Fibroblast of skin of abdomen (primary cell): ENCODE measurements at places on chromosomes 3 and 15.

DNA sequence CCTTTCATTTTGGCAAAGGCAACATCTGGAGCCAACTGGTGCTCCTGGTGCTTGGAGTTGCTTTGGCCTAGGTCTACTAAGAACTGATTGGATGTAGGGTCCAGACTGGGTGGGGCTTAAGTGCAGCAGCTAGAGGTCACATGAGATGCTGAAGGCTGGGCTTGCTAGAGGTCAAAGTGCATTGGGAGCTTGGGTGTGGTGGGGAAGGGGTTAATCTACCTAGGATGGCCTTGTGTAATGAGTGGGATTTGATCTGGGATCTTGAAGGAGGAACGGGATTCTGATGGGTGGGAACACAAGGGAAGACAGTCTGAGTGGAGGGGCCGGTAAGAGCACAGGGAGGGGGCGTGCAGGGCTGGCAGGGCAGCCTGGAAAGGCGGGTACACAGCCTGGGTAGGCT lies 125.5 kb downstream of the RAB11A start:
- no peak for DNase-seq

DNA sequence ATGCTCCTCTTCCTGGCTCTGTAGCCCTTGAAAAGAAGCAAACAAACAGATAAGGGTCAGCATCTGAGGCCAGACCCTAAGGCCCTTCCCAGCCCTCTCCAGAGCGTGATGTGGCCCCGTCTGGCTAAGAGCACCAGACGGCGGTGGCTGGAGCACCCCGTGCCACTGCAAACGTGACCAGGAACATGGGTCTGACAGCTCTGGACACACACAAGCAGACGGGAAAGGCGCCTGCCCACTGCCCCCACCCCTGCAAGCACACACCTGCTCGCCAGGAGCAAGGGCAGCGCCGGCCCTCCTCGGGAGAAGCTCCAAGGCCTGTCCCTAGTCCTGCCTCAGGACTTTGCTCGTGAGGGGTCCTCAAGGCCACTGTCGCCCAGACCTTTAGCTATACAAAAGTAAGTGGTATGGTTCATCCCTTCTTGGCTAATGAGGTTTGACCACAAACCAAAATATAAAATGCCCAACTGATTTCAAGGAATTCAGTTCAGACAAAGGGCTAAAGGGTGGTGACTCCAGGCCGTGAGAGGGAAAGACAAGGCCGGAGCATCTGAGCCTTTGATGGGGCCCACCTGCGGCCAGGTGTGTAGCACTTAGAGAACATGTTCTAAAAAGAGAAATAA lies 90.4 kb downstream of the XXYLT1 start:
- no peak for DNase-seq

DNA sequence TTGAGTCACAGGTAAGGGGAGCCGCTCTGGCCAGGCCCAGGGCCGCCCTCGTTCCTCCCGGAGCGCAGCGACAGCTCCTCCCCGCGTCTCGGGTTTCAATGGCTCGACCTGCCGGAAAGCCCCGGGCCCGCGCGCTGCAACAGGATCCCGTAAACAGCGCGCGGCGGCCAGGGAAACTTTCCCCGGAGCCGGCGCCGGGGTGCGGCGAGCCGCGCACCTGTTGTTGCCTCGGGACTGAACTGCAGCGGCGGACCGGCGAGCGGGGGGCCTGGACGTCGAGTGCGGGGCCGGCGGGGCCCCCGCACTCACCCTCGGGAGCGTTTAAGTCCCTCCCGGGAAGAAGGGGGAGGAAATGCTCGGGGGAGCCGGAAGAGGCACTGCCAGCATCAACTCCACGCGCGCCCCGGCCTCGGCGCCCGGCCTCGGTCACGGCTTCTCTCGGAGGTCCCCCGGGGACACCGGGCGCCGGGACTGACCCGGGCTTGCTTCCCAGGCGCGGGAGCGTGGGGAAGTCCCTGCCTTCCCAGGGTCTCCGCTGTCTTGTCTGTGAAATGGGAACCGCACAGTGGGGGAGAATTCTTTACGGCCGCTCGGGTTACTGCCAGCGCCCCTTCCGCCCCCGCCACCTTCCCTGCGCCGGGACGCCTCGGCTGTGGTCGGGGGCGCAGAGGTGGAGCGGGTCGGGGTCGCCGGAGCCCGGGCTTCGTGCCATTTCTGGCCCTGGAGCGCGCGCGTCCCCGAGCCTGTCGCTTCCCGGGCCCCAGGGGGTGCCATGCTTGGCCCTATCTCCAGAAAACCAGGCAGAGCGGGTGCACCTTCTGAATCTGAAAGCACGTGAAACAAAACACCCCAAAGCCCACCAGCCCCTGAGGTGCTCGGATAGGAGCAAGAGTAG lies 7.5 kb upstream of the PGPEP1L start:
- peak; percentile 60 for DNase-seq

DNA sequence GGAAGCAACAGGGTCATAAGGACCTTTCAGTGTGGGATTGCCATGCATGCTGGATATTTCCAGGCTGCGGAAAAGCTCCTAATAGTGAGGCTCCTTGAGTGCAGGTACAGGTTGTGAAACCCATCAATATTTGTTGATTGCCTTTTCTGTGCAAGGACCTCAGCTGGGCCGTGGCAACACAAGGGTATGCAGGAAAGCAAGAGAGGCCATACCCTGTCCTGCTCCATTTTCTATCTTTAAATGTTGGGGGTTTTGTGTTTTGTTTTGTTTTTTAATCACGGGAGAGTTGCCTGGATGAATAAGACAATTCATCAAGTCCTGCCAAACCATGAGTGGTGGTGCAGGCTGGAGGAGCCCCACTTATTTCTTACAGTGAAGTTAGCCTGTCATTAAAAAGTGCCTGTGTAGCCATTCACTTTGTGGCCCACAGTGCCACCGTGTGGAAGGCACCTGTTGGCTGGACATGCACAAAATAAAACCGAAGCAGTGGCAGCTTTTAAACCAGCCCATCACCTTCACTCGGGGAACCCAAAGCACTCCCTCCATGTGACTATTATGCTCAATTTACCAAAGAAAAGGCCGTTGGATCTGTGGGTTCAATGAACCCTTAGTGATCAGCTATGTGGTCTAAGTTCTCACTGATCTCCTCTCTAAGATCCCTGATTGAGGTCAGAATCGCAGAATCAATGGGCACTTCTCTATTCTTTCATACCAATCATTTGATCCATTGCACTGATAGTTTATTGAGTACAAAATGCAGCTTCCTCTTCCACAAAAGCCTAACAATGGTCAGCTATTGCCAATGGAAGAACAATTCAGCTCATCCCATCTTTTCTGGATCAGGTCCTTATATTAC lies 42.2 kb downstream of the CLDN18 start:
- DNase-seq, result peak; percentile 48

DNA sequence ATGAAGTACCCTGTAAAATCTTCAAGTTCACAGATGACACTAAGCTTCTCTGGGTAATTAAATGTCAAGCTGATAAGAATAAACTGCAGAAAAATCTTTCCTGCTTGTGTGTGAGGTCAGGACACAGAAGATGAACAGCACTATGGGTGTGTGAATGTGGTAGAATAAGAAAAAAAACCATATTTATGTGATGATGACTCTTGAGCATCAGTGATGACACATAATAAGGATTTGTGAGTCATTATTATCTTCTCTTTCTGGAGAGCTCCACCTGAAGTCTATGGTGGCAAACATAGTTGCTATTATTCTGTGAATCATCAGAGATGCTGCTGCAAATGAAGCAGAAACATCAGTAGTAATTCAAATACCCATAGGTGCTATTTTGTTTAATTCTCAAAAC lies 422.4 kb downstream of the DIPK2A start:
- DNase-seq, result peak; percentile 38

DNA sequence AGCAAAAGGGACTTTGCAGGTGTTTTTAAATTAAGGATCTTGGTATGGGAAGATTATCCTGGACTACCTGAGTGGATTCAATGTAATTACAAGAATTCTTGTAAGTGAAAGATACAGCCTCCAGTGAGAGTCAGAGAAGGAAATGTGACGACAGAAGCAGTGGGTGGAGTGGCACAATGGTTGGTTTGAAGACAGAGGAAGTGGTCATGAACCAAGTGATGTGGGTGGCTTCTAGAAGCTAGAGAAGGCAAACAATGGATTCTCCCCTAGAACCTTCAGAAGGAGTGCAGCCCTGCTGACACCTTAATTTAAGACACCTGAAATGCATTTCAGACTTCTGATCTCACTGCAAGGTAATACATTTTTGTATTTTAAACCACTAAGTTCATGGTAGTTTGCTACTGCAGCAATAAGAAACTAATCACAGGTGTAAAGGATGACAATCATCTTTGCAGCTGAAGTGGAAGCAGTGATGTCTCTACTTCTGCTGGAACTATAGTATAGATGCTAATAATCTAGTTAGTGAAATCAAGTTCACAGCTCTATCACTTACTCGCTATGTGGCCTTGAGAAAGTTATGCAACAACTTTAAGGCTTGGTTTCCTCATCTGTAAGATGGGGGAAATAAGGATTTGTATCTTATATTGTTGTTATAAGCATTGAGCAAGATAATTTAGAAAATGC lies 403.4 kb upstream of the SUCLG2 start:
- no peak for DNase-seq

GRCh38 chr3:55440104-55440708 lies 46.9 kb downstream of the WNT5A start:
- DNase-seq, result no peak

- DNase-seq, result no peak
Observed at GRCh38 chr15:27066446-27066845, 95.5 kb downstream of the GABRG3 start.

DNA sequence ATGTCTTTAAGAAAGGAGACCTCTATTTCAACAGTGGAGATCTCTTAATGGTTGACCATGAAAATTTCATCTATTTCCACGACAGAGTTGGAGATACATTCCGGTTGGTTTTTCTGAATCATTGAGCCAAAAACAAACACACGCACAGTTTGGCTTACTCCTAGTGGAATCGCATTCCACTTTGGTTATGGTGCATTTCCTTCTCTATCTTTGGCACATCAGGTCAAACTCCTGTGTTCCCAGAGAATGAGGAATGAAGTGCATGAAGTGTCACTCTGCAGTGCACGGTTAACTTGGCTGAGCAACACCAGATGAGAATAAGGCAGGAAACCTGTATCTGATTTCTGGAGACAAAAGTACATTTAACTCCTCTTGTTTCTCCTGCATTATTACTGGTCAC lies 38.5 kb downstream of the HDC start:
- peak; percentile 61 for DNase-seq
